ENCODE measurements at places on chromosomes 1 and 21.

DNA sequence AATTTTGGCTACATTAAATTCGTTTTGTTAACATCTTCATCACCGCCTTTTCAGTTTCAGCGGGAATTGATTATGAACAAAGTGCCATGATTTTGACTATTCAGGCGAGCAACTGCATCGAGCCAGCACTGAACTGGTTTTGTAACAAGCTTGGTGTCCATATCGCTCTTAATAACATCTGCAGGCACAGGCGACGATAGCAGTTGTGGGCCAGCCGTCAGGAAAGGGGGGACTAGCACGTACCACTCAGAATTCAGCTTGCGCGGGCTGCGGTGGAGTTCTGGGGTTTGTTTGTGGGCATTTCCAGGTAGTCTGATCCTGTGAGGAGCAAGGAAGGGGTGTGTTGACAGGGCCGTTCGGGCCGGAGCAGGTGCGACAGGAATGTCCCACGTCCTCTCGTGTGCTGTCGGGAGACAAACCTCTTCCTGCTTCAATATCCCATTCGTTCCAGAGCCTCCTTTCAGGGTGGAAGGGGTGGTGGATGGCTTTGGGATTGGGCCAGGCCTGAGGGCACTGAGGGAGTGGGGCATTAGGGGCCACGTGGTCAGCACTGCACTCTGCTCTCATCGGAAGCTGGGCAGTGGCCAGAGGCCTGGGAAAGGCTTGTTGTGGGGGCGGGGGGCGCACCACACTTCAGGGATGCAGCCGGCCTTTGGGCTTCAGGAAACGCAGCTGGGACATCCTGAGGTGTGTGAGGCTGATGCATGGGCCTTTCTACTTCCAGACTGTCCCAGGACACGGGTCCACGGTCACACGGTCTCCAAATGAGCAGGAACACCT is 39.1 kb downstream of the SKI start:
- DNase-seq = no peak

DNA sequence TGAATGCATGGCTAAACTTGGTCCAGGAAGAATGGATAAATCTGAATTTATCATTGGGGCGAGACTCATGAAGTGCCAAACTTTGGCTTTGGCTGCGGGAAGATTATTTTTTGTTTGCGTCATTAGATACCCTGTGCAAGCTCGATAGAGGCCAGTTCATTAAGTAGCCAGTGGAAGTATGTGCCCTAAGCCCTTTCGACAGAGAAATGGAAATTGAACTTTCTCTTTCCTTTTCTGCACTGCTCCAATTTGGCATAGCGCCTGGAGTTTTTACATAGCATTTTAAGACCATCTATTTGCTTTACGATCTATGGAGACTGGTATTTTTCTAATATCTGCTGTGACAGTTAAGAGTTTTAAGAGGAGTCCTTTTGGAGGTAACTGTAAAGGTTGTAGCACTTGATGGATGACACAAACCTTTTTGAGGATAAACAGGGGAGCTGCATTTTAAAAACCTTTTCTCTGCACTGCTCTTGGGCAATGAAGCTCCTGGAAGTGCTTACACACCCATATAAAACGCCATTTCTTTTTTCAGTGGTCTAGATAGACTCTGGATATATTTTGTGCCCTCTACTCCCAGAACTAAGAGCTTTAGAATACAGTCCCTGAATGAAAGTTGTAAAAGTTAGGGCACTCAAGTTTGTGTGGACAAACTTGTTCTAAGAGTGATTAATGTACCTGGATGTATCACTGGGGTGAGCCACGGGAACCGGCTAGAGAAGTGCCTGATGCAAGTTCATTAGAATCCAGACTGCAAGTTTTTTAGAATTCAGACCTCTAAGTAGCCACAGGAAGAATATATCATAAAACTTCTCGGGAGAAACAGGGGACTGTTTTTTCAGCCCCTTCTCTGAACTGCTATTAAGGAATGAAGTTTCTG is 41.3 kb upstream of the CFHR3 start:
- DNase-seq = no peak

DNA sequence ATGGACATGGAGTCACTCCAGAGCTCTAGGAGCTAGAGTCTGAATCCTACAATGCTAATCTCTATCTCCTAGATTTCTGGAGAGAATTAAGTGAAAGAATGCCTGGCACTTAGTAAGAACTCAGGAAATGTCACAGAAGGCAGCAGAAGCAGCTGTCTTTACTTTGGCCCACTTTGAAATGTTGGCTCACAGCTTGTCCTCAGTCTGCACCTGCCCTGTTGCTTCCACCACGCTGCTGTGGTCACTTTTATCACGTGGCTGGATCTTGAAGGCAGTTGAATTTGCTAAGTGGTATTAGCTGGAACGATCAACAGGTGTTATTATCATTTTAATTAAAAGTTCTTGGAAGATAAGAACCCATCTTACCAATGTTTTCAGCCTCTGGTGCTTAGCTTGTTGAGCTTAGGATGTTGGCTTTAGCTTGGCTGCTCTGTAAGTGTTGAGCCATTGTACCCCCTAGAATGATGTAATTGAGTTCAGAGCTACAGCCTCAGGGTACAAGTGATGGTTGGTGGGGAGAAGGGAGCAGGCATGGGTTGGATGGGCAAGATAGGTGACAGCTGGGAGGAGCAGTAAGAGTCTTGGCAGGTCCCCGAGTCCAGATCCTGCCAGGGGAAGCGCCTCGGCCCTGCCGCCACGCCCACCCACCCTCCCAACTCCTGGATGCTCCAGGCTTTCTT is 41.9 kb upstream of the EPS8L3 start:
- no peak for DNase-seq

DNA sequence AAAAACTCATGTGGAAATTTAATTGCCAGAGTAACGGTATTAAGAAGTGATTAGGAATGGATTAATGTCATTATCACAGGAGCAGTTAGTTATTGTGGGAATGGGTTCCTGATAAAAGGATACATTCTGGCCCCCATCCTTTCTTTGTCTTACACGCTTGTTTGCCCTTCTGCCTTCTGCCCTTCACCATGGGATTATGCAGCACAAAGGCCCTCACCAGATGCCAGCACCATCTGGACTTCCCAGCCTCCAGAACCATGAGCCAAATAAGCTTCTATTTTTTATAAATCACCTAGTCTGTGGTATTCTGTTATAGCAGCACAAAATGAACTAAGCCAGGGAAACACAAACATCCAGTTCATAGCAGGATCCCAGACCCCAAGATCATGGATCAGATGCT is 33.9 kb upstream of the POU2F1 start:
- DNase-seq = no peak

GRCh38 chr1:94070865-94071264 is 50.1 kb downstream of the ABCA4 start:
- DNase-seq = no peak

DNA sequence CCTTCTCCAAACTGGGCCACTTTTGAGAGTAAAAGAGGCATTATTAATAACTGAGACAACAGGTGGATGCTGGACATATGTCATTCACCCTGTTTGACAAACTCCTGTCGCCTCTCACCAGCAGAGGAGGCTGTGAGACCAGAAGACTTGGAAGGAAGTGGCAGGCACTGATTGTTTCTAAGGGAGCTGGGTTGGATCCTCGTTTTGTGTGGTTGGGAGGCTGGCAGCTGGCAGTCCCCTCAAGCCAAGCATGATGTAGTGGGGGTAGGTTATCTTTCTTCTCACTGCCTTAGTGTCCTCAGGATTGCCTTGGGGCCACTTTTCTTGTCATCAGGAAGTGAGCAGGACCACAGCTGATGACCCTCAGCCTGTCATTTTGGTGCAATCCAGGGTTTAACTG is 86.5 kb upstream of the KCNJ15 start:
- DNase-seq = peak; percentile 47

DNA sequence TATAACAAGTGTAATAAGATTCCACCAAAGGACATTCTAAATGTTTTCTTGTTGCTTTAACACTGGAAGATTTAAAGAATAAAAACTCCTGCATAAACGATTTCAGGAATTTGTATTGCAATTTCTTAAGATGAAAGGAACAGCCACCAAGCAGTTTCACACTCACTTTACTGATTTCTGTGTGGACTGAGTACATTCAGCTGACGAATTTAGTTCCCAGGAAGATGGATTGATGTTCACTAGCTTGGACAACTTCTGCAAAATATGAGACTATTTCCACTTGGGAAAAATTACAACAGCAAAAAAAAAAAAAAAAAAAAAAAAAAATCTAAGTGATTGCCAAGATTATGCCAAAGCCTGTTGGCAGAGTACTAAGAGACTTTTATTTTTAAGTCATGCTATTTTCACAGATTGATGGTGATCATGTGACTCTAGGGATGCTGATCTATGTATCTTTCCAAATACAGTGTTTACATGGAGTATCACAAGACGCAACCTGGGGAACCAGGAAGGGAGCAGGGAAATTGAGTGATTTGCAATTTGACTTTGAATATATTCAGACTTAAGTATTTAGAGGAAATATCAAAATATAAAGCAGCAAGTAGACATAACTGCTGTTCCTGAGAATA is 341.0 kb downstream of the NTNG1 start:
- no peak for DNase-seq

GRCh38 chr1:168786476-168787330 is 57.7 kb upstream of the DPT start:
- no peak for DNase-seq

- no peak for DNase-seq
Observed at GRCh38 chr21:33125680-33126375, 55.9 kb downstream of the OLIG1 start.

- DNase-seq = no peak
Observed at GRCh38 chr1:113940365-113941244, 11.5 kb downstream of the HIPK1 start.

DNA sequence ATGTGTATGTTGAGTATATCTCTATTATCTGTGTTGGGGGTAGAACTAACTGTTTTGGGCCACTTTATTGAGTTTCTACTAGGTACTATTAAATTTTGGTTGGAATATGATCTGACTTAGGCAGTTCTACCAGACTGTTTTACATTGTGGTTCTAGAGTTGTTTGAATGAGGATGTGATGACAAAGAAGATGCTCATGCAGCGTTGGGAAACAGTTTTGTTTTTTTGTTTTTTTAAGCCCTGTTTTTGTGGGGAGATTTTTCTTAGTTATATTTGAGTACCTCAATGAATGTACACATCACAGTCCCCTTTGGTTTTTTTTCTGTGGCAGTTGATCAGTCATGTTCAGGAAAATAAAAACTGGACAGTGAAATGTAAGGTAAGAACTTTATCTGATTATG is 40.1 kb downstream of the TMED5 start:
- no peak for DNase-seq

DNA sequence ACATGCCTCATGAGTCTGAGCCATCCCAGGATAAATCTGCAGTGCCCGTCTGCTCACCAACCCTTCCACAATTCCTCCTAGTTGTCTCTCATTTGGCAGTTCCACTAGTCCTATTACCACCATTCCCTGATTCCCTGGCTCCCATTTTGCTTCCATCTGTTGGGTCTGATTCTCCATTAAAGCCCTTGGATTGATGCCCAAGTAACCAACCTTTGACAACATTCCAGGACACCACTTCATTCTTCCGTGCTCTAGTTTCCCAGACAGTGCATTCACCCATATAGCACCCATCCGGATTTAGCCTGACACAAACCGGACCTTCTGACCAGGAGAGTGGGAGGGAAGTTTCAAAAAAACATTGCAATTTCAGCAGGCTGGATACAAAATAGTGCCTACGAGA is 189.4 kb upstream of the PALMD start:
- DNase-seq = no peak

DNA sequence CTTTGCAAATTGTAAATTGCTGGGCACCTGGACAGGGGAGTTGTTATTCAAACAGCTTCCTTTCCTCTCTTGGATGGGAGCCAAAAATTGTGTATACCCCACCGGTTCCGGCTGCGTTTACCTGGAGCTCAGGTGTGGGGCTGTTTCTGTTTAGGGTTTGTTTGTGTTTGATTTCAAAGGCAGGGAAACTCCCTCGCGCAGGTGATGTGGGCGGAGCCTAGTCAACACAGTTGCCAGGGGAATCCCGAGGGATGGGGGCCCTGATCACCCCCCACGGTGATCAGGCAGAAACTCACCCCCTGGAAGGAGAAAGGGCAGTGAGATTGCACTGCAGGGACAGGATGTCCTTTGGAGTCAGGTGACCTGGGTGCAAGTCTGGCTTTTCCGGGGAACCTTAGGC is 28.3 kb downstream of the CDCP2 start:
- no peak for DNase-seq
